ENCODE measurements at places on chromosomes 7 and 10.

- DNase-seq = no peak
Observed at GRCh38 chr10:79430936-79431335, 14.5 kb downstream of the ZCCHC24 start.

DNA sequence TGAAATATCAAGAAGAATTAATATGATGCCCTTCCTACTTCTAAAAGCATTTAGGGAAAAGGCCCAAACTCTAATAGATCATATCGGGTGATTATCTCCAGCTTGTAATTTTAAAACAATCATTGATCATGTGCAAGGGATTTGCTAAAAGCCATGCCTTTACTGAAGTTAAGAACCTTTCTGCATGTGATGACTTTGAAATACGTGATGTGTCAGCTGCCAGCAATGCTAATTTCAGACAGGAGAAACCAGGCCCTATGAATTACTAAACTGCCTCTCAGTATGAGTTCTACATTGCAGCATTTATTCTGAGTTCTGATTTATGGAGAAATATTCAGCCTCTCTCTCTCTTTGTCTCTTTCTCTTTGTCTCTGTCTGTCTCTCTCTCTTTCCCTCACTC lies 203.6 kb upstream of the AKR1E2 start:
- no peak for DNase-seq

DNA sequence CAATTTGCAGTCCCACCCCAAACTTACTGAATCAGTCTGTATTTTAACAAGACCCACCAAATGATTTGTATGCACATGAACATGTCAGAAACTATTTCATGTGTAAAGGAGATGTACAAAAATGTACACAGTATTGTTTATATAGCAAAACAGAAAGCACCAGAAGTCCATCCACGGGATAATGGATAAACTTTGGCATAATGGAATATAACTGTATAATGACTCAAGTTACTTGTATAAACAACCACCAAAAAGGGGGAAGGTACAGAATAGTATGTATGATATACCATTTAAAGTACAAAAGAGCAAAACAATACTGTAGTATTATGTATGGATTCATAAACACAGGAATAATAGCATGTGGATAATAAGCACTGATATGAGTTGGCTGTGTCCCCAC lies 22.4 kb downstream of the NUP42 start:
- no peak for DNase-seq

DNA sequence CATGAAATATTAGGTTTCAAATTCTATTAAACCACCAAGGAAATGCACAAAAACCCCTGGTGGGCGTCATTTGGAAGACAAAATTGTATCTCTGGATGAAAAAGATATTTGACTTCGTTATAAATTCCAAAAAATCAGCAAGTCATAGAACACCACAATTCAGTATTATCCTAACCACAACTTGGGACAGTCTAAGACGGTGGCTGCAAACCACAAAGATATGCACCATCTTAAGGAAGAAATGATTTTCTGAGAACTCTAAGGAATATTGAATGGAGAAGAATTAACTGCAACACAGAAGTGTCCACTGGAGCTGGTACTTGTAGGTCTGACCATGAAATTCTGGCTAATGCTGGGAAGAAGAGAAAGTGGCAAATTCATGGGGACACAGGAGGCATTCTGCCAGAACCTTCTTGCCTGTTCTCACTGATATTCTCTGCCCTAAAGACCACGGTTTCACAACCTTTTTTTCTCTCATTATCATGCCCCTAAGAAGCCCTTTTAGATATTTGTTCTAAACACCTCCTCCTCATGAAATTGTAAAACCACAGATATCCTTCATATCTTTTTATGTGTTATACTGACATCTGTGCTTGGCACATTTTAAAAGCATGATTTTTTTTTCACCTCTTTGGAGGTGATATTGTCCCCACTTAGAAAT lies 92.9 kb downstream of the SFMBT2 start:
- DNase-seq = no peak

DNA sequence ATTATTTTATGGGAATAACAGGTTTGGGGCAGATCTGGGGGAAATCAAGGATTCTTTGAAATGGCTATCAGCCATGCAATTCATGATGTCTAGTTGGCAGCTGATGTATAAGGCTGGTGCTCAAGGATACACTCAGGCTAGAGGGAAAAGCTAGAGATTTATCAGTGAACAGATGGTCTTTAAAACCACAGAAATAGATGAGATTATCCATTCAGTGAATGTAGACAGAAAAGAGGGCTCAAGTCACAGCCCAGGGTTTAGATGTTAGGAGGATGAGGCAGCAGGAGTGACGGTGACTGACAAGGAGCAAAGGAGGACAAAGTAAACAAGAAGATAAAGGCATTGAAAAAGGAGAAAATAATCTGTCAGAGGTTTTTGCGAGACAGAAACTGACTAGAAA lies 238.7 kb downstream of the CDK14 start:
- no peak for DNase-seq

All from stimulated activated CD8-positive, alpha-beta memory T cell treated with anti-CD3 and anti-CD28 coated beads, Interleukin-15, amount 100 ng/mL, for 24 hours (primary cell).